ENCODE measurements at places on chromosomes 6 and 20.

GRCh38 chr6:99507648-99508047, 7.6 kb downstream of the USP45 start:
- no peak for DNase-seq

GRCh38 chr6:52312461-52312860, 27.9 kb upstream of the MCM3 start:
- DNase-seq = no peak

DNA sequence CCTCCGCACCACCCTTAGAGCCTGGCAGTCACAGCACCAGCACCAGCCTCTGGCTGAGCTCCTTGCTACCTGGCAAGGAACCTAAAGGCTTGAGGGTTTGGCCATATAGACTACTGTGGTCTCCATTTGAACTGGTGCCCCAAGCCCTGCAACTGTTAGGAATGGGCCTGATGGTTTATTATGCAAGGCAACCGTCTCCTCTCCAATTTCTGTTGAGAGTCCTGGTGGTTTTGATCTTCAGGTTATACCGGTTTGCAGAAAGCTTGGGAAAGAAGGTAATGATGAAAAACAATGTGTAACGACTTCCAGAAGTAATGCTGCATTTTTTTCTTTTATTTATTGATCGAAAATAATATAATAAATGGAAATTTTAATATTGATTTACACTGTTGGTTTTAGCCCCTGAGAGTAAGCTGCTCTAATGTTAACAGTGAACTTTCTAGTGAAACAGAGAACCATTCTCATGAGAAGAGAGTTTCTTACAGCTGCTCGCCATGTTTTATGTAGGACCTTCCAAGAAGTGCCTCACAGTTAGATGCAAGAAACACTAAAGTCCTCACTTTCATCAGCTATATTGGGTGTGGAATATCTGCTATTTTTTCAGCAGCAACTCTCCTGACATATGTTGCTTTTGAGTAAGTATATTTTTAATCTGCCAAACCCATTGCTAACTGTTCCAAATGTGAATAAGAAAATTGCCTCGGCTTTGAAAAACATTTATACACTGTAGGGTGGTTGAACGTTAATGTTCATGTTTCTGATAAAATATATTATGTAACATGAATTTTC, 112.8 kb downstream of the ADGRG6 start:
- DNase-seq = no peak

GRCh38 chr6:120700001-120700400, 634.3 kb downstream of the TBC1D32 start:
- DNase-seq = no peak

DNA sequence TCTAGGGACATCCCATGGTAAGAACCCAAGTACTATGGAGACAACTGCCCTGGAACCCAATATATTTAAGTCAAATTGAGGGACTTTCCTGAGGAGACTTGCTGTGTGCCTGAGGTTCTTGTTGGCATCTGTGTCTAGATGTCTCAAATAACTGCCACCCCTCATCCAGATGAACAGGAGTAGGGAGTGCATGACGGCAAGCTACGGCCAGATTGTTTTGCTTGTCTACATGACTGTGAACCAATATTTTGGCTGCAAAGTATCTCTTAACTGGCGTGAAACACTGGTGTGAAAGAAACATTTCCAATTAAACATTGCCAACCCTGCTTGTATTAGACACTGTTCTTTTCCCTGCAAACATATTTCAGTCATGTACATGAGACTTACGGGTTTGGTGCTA, 52.4 kb upstream of the SIM1 start:
- DNase-seq = no peak

DNA sequence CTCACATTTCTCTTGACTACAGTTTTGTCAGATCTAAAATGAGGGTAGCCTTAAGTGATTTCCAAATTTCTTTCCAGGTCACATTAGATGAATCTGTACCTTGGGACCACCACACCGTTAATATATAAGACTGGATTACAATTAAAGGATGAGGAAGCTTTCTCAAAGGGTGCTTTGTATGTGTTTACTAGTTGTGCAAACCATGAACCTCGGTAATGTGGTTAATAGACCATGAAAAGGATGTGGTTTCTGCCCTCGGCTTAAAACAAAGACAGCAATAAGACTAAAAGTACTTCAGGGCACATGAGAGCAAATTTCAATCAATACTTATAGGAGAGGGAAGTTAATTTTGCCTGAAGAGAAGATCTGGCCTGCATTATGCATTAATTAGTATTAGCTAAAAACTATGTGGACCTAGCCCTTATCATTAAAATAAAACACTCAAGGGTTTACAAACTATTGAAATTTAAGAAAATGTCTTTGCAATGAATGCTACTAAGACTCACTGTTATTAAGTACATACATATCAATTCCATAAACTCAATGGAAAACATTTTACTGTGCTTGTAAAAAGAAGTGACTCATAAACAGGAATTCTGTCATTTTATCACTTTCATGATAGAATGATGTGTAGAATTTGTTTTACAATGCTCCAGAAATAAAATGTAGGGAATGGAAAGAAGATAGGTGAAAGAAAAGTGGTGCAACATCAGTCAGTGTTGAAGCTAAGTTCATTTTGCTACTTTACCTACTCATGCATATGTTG, 936 bp upstream of the TMX4 start:
- DNase-seq = no peak

- peak; percentile 42 for DNase-seq
Measured at GRCh38 chr6:87237804-87238203, 82.4 kb downstream of the ZNF292 start.

- no peak for DNase-seq
Measured at GRCh38 chr6:148935705-148936435, 189.0 kb downstream of the UST start.

DNA sequence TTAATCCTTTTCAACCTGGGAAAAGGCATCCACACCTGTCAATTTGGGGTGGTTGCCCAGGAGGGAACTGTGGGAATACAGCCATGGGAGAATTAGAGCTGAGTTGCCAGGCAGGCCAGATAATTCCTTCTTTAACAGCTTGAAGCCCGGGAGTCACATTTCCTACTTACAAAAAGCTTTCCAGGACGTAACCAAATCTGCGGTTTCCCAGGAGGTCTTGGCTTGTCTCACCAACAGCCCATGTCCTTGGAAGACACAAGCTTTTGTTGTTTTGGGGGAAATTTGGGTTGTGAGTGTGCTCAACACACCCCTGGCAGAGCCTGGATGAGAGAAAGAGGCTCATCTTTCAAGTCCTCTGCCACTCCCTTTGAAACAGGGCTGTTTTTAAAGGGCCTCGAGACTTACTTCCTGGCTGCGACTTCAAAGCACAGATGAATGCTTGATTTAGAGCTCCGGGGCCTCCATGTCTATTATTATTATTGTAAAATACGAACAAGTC, 465.9 kb upstream of the BTBD3 start:
- DNase-seq = no peak

DNA sequence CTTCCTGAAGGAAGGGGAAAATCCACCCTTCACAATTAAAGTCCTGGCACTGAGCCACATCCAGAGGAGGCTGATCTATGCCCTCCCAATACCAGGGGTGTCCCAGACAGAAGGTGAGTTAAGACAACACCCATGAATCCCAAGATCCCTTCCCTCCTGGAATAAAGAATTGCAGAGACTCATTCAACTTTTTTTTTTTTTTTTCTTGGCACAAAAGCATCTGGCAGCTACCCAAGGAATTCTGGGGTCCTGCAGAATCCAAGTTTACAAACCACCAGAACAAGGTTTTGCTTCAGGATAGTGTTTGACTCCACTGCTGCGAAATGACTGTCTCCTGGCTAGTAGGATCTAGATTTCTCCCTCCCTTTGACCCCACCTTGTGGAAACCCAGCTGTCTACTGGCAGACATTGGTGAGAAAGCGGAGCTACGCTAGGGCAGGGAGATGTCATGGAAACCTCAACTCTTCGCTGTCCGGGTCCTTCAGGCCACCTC, 37.4 kb downstream of the JAG1 start:
- DNase-seq = no peak

- DNase-seq = no peak
Measured at GRCh38 chr20:49283703-49284625, 6.1 kb upstream of the ZNFX1 start.

Data from hematopoietic multipotent progenitor cell treated with erythropoietin and hydrocortisone succinate and interleukin-3 and kit ligand, for 17 days (in vitro differentiated cells).